ENCODE measurements at places on chromosomes 11 and 22. TPM values are rescaled to one million over a fixed set of nuclear protein-coding genes. Genes with fewer than 3 reads are reported as not detected.

DNA sequence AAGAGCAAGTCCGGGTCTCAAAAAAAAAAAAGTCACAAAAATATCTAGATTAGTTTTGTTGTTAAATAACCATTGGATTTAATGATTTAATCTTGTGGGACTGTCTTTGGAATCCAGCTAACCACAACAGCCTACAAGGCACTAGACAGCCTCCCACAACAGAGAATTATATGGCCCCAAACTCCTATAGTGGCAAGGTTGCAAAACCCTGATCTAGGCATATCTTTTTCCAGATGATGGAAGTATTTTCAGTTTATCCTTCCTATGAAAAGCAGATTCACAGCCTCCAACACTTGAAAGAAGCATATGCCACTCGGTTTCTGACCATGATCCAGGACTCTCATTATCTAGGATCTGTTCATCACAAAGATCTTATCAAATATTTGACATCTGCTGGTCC is 5.4 kb upstream of the C11orf87 start:
- DNase-seq: no peak

Gene PKDREJ
- 0.02 TPM for polyA plus RNA-seq

Gene GGT1
- polyA plus RNA-seq: 162 TPM

Gene ETS1
- polyA plus RNA-seq: 20.7 TPM

- DNase-seq: no peak
Measured at GRCh38 chr11:1073851-1074243, 827 bp upstream of the MUC2 start.

DNA sequence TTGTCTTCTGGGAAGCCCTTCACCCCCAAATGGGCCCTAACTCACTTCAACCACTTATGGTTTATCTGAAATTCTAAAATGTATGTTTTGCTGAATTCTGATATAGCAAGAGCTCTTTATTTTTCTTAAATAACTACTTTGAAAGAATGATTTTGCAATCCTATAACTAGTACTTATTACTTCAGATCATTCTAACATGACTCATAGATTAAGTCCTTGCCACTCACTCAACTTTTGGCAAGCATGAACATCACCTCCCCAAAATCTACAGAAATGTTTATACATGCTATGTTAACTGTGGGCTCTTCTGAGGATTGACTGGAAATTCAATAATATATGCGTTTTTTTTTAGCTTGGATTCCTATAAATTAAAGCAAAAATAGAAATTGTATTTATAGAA is 367.4 kb upstream of the FAT3 start:
- peak; percentile 48 for DNase-seq

Gene PKNOX2
- polyA plus RNA-seq: 6.5 TPM

GRCh38 chr11:74971424-74971823 is 17.3 kb upstream of the NEU3 start:
- no peak for DNase-seq

Gene UCP2
- polyA plus RNA-seq: 44.7 TPM

Gene TRIM49D1
- polyA plus RNA-seq: not detected
